ENCODE measurements at places on chromosomes 4 and X.

DNA sequence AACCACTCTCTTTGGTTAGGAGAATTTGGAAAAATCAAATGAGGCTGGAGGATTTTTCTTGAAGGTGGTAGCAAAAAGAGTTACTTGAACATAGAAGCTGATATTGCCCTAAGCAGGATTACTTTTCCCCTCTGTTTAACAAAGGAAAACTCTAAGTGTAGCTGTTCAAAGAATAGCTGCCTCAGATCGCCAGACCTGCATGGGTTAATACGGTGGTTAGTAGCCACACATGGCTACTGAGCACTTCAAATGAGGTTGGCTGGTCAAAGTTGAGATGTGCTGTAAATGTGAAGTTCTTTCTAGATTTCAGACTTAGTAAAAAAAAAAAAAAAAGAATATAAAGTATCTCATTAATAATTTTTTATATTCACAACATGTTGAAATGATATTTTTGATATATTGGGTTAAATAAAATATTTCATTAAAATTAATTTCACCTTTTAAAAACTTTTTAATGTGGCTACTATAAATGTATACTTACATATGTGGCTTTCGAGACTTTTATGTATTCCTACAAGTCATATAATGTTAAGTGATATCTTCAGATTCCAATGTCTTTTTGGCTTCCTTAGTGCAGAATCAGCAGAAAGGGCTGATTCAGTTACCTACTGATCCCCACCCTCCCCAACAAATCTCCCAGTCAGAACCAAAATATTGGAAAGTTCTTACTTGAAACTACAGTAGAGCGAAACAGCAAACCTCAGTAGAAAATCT is 3.3 kb upstream of the RPS6KA3 start:
- no peak for DNase-seq

DNA sequence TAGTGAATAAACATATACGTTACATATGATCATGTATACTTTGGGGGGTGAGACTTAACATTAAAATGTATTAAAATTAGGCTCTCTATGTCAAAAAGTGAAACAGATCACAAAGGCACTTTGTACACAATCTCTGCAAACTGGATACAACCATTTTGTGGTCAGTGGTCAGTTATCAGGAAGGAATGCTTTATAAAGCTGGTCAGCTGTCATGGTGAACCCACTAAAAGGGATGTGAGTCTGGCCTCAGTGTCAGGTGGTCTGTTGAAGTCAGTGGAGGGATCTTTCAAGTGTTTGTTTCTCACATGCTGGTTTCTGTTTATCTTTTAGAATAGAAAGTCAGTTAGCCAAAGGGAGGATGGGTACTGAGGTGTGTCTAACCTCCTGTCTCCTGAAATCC is 875.5 kb upstream of the INTU start:
- DNase-seq: no peak

DNA sequence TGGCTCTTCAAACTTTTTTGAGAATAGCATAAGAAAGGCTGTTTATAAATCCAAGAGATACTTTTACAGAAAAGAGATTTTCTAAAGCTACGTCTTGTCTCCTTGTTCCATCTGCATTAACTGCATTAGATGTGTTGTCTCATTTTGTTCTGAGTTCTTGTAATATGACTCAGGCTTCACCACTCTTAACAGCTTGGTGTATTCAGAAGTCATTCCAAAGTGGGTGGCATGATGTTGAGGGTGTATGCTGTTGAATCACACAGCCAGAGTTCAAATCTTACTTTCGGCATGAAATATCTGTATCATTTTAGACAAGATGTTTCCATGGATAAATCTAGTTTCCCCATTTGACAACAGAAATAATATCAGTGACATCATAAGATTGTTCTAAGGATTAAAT is 30.1 kb downstream of the SYTL5 start:
- no peak for DNase-seq

DNA sequence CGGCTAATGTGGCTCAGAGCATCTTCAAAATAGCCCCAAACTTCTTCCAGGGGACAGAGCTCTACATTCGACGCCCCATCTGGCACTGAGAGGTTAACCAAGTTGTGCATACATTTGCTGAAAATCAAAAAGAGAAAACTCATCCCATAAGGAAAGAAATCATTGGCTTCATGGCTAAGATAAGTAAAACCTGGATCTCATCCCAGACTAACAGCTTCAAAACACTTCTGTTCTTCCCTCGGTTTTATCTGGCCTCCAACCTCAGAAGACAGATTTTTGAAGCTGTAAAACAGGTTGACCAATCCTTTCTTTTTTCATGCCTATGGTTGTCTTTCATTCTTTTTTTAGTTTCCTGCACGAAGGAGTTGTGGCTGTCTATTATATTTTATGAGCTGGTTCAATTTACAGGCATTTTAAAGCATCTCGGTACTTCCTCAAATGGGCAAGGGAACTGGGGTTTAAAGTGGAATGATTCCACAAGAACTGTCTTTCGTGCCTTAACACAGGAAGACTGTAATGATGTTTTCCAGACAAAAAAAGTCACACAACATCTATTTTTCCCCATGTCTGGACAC is 107.6 kb downstream of the DLG3 start:
- DNase-seq: no peak

DNA sequence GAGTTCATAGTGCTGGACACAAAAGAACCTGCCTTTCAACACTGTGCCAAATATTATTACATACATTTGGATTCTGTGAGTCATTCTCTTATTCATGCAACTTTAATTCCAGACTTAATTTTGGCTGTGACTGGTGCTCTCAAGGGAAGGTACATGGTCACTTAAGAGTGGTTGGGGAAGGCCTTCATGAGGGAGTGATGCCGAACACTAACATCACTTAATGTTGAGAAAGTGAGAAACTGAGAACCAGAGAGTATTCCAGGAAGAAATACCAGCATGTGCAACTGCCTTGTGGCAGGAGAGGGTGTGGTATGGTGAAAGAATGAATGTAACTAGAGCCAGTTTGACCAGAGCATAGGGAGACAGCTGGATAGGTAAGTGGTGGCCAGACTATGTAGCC is 41.5 kb upstream of the FHDC1 start:
- DNase-seq: no peak

DNA sequence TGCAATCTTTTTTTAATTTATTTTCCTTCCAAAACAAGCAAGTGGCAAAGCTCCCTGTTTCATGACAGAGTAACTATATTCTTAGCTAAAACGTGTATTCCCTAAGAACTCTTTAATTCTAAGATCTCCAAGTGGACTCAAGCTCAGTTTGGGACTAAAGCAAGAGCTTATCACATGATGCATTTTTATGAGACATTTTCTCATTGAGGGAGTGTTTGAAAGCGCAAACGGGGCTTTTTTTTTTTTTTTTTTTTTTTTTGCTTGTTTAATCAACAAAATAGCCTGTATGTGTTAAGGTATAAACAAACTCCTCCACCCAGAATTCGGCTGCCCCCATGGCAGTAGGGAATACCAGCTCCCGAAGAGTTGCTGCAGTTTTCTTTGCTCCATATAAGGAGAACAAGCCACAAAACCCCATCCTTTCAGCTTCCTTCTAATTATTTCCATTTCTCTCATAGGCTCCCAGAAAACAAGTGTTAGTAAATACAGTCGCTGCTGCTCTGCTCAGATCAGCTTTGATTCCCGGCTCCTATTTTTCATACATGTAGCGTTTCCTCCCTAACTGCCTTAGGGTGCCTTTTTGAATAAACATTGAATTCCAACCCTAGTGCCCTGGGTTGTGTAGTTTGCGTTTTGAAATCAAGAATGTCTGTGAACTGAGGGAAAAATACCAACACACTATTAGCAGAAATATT is 669 bp upstream of the PPARGC1A start:
- DNase-seq: no peak

GRCh38 chr4:89307446-89308160 is at the start of gene GPRIN3:
TSS of gene GPRIN3 (minus strand) at chr4:89307800. CDS start at chr4:89250110, 57,690 bp downstream.
- peak; percentile 41 for DNase-seq

DNA sequence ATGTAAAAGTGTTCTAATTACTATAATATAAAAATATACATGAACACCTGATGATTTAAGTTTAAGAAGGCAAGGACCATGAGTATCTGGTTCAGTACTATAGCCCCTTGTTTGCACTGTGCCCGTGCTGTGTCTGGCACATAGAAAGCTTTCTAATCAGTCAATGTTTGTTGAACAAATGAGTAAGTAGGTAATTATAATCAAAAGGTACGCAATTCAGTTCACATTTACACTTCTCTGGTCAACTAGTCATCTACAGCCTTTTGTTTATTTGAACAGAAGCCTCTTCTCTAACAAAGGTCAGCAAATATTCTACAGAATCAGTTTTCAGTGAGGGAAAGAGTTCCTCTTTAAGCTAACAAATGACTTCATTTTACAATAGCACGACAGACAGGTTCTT is 523.3 kb downstream of the SMARCA1 start:
- no peak for DNase-seq

- DNase-seq: no peak
Observed at GRCh38 chr4:161762796-161763195, 401.0 kb downstream of the FSTL5 start.

DNA sequence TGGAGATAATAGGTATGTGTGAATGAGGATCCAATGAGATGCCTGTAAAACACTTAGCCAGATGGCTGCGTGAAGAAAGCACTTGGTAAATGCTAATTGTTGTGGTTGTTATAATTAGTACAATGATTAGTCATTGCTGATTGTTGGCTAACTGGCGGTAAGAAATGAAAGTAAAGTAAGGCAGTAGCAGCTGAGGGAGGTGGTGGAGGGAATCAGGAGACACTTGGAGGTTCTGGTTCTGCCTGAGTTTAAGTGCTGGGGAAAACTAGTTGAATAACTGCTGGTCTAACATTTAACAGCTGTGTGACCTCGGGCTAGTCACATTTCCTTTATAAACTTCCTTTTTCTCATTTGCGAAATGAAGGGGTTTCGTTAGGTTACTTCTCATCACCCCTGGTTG is 30.9 kb downstream of the CD38 start:
- DNase-seq: no peak

DNA sequence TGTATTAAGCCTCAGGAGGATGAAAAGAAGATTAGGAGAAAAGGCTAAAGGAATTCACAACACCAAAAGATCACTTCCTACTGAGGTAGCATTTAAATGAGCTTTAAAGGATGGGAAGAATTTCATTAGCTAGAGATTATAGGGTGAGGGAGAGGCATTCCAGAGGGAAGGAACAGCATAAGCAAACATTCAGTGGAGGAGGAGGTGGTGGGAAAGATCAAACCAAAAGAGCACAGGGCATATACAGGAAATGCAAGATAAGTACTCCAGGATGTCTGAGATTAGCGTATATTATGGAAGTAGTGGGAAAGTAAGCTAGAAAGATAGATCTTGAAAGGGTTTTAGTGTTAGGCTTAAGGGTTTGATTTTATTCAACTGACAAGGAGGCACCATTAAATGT is 84.8 kb downstream of the COL4A6 start:
- no peak for DNase-seq

- no peak for DNase-seq
Observed at GRCh38 chrX:118727686-118728339, 407 bp downstream of the IL13RA1 start.

DNA sequence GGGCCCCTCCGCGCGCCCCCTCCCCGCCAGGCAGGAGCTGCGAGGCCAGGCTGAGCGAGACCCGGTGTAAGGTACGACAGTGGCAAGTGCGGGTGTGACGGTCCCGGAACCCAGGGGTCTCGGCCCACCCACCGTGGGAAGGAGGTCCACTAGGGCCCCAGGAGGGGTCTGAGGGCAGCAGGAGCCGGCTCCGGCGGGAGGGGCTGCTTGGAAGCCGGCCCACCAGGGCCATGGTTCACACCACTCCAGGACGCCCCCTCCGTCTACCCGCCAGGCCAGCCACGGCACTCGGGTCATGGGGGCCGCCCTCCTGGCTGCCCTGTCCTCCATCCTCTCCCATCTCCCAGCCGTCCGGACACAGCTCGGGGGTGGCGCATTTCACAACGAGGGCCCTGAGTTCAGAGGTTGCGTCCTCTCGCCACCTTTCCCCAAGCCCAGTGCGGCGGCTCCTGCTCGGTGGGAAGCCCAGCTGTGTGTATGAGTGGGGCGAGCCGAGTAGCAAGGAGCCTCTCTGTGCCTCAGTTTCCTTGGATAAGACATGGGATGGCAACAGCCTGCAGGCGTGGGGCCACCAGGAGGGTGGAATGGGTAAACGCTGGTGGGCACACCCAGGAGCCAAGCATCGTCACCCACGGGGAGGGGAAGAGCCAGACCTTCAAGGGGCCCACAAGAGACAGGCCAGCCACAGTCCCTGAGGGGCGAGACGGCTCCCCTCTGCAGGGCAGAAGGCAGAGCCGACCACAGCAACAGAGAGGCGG is 81.3 kb downstream of the FAM53A start:
- no peak for DNase-seq

DNA sequence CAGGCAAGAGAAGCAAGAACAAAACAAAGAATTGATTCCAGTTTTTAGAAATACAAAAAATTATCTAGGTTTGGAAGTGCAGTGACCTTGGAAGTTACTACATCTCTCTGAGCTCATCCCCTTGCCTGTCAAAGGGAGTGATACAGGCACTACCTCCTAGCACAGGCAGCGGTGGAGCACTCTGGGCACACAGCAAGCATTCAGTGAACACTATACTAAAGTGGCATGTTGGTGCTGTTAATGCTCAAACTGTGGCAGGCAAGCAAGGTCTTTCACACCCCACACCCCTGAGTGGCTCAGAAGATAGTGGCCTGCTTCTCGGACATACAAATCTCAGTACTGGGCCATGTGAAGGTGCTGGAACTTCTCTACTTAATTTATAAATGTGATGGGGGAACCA is 51.2 kb downstream of the DRD5 start:
- no peak for DNase-seq

DNA sequence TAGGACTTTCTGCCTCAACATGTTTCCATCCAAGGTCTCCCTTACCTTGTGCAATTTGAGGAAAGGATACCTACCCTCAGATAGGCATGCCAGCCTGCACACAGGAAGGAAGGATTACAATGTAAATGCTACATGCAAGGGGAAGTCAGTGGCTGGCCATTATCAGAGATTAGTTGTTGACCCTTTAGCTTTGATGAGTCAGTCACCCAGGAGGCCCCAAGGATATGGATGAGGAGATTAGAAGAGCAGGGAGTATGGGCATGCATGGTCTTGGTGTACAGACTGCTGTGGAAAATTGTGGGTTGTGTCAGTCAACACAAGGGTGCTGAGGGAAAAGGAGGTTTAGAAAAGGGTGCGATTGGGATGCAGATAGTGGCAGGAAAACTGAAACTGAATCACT is 92.0 kb downstream of the GUCY2F start:
- no peak for DNase-seq

- no peak for DNase-seq
Observed at GRCh38 chr4:92305878-92306520, 2.2 kb downstream of the GRID2 start.

GRCh38 chrX:434946-435345 is 48.2 kb upstream of the PPP2R3B start:
- DNase-seq: no peak

DNA sequence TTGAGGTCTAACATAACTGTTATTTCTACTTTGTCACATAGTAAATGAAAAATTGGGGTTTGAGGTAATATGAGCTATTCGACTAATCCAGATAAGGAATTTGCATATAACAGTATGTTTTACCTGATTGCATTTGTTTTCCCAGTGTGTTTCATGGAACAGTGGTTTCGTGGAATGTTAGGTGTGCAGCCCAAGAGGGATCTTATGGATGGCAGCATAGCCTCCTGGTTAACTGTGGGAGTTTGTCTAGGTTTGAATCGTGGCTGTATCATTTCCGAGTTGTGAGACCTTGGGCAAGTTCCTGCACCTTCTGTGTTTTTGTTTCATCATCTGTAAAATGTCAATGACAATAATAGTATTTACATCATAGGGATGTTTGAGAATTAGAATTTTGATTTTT is 7.9 kb downstream of the BMPR1B start:
- DNase-seq: no peak

GRCh38 chrX:108322234-108322633 is 116.0 kb downstream of the COL4A6 start:
- no peak for DNase-seq

- no peak for DNase-seq
Observed at GRCh38 chrX:17527135-17527701, 152.2 kb downstream of the NHS start.
